Right kidney (tissue), 9 donors: ENCODE measurements at places on chromosomes 11 and 22.
A peak's percentile ranks its signal among the peaks of the same experiment; 100 is the strongest.

- DNase-seq = peak; percentile 71
These were observed 12.7 kb downstream of the MAFF start for GRCh38 chr22:38214302-38215056.

- no peak for DNase-seq
These were observed 62.4 kb downstream of the TRMU start for GRCh38 chr22:46397951-46398350.

DNA sequence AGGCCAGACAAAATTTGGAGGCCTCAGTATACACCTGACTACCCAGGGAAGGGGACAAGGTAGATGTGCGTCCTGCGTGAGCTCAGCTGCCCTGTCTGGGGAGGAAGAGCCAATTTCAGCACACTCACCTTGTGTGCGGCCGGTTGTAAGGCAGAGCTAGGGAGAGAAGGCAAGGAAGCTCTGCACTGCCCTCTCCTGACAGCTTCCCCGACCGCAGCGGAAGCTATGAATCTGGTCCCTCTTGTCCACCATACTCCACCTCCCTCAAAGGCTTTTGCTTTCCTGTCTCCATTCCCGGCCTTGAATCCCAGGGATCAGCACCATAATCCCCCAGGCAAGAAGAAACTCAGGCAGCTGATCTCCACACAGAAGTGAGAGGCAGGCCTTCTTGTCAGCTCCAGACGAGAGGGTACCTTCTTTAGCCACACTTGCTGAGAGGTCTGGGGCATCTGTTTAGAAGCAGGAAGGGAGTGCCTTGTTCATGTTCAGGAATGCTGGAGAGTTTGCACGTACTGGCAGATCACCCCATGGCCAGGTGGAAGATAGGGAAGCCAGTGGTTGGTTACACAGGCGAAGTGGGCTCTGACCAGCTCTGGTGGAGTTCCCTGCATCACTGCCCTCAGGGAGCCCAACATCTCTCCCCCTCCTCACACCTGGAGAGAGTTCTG, 62.5 kb downstream of the FEZ1 start:
- DNase-seq = peak; percentile 49

DNA sequence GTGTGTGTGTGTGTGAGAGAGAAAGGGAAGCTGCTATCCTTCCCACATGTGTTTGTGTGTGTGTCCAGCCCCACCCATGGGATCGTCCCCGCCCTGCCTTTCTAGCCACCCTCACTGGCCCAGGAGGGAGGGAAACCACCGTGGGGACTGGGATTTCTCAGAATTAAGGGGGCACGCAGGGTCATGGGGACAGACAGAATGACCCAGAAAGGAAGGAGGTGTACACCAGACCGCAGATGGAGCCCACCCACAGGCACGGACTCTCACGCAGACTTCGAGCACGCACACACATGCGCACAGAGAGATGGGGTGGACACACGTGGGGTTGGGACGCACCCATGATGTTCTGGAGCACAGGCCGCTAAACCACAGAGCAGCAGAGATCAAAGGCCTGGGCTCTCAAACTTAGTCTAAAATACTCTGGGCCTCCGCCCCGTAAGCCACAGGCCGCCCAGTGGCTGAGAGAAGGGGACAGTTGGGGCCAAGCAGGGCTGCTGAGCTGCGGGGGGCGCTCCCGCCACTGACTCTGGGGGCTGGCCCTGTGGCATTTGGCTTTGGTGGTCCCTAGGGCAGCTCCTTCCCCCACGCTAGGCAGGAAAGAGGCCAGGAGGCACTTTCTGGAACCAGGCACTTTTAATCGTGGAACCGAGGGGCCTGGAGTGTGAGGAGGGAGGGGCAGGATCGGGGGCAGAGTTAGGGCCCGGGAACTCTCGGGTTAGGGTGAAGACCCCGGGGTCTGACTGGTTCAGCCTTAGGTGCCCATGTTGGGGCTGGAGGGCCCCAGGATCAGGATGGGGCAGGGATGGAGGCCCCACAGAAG, 1.5 kb downstream of the IFITM5 start:
- no peak for DNase-seq

DNA sequence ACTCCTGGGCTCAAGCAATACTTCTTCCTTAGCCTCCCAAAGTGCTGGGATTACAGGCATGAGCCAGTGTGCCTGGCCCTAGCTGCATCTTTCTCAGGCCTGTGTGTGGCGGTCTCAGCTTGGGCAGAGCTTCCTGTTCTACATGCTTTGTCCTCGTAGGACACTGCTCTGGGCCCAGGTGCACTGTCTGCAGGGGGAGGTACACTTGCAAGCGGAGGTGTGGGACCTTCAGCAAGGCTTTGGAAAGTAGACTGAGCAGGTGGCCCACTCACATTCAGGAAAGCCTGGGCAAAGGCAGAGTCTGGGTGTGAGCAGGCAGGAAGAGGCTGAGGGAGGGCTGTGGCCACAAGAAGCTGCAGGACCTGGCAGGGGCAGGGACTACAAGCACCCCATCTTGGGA, 33.6 kb upstream of the SUSD2 start:
- DNase-seq = peak; percentile 19

GRCh38 chr22:23516304-23516703, 63.8 kb downstream of the IGLL1 start:
- peak; percentile 23 for DNase-seq

GRCh38 chr22:29257751-29258181, 10.0 kb downstream of the RHBDD3 start:
- no peak for DNase-seq

DNA sequence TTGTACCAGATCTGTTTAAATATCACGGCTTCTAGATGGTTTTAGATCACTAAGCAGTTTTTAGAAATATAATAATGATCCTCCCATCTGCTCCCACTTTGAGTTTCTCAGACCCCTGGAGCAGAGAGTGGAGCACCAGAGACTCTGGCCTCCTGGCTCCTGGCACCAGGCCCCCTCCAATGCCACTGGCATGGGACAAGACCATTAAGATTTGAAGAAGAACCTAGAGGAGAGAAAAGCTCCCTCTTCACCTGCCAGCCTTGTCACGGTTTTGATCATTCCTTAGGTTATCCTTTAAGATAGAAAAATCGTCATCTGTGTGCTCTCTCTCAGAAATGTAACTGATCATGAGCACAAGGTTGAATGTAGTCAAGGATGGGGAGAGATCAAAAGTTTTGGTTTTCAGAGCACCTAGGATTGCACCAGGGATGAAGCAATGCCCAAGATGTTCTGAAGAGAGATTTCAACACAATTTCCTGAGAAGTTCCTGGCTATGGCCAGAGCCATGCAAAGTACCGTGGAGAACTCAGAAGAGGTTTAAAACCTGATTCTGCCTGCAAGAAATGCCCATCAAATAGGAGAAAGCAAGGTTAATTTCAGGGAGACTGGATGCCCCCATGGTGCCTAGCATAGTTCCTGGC, 22.2 kb downstream of the IL10RA start:
- no peak for DNase-seq

GRCh38 chr22:38736257-38736570, 19.6 kb downstream of the SUN2 start:
- no peak for DNase-seq

- no peak for DNase-seq
These were observed 19.5 kb downstream of the TAB1 start for GRCh38 chr22:39419096-39419495.

GRCh38 chr11:121577106-121577848, 124.5 kb upstream of the SORL1-AS1 start:
- DNase-seq = no peak

DNA sequence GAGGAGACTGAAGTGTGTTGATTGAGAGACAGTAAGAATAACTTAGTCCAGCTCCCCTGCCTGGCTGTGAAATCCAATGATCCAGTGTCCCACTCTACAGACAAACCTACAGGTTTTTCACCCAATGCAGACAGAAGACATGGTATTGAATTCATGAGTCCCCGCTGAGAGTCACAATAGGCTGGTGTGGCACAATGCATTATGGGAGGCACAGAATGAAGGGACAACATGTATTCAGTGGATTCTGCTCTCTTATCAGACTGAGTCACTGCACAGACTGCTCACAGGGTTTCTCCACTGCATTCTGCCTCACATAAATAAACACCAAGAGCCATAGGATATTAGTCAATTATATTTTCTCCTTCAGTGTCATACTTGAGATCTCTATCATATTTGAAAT, 55.2 kb upstream of the TOP3B start:
- no peak for DNase-seq
